ENCODE measurements at places on chromosomes 2 and 18.

DNA sequence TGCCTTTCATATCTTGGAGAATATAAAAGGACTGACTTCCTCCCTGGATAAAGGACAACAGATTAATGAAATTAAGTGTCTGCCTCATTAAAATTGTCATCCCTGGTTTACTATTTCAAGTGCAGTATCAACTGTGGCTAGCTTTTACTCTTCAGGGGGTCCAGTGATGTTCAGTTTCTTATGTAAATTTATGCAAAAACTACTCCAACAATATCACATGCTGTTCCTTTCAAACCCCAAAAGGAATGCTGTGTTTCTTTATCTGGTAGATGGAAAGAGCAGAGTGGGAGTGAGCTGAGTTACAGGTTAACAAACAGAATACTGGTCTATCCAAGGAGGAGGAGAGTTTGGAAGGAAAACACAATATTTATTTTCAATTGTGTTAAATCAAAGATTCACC, 283.7 kb upstream of the VWC2L start:
- DNase-seq: no peak

DNA sequence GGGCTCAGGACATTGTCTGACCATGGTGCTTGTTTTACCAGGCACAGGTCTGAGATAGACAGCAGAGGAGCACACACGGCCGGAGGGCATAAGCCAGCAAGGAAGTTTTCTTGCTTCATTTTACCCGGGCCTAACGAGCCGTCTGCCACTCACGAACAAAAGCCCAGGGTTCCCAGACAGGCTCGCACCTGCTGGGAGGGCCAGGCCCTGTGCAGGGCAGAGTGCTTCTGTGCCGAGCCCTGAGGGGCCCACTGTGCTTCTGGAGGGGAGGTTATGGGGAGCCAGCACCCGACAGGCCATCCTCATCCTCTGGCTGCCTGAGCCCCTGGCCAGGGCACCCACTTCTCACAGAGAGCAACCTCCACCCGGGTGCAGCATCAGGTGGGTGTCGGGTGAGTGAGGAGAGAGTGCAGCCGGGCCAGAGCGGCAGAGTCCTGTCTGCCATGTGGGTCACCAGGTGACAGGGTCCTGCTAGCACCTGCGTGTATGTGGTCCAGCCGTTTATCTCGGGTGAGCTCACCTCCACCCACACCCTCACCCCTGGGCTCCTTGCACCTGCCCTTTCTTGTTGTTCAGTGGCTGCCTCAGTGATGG, 297.9 kb downstream of the NDUFA10 start:
- DNase-seq: no peak

DNA sequence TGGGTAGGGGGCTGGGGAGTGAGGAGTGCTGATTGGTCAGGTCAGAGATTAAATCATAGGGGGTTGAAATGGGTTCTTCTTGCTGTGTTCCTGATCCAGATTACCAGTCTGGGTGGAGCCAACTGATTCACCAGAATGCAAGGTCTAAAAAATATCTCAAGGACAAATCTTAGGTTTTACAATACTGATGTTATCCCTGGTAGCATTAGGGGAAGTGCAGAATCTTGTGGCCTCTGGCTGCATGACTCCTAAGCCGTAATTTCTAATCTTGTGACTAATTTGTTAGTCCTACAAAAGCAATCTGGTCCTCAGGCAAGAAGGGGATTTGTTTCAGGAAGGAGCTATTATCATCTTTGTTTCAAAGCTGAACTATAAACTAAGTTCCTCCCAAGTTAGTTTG, 289.2 kb upstream of the KYNU start:
- DNase-seq: no peak

GRCh38 chr2:106094131-106094841, 99.8 kb downstream of the UXS1 start:
- DNase-seq: no peak

- DNase-seq: no peak
These were observed 165.2 kb upstream of the APCDD1 start for GRCh38 chr18:10289251-10289650.

GRCh38 chr2:45731141-45731540, 79.7 kb downstream of the PRKCE start:
- DNase-seq: no peak

GRCh38 chr2:134375935-134376334, 122.1 kb downstream of the MGAT5 start:
- peak; percentile 57 for DNase-seq

DNA sequence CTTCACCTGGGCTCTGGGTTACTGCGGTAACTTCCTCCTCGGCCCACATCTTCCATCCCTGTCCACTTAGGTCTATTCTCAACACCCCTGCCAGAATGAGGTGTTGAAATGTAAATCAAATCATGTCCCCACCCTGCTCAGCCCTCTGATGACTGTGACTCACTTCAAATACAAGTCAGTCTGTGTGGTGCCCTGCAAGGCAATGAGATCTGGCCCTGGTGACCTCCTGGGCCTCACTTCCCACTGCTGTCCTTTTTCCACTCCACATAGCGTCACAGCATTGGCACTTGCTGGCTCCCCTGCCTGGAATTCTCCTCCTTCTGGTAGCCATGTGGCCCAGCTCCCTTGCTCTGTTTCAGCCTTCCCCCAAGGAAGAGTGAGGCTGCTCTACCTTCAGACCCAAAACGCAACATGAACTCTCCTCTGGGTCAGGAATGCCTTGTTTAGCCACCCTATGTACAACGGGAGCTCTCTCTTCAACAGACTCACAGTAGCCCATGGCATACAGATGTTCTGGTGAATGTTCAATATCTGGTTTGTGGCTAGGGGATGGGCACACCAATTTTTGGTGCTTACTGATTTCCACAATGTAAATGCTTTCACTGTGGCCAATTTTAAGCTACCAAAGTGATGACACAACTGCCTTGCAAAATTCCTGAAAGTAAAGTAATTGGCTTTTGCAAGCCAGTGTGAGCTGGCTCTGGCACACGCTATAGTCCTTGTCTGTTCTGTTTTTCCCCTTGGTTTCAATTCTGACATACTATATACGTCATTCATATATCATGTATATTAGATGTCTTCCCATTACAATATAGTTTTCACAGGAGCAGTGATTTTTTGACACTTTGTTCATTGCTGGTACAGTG, 550.3 kb upstream of the HS6ST1 start:
- DNase-seq: no peak

DNA sequence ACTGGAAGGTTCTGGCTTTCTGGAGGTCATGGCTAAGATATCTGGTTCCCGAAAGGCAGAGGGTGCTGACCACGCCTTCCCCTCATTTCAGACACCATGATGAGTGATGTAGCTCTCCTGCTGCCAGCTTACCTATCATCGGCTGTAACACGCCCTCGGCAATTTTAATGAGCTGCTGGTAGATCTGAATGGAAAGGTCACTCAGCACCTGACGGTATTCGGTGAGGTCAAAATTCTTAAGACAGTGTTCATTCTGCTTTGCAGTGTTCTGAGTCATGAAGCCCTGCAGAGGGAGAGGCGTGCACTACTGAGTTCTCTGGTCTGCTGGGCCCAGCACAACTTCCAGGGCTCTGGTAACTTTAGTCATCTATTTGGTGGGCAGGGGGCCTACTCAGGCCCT, 25.7 kb upstream of the ACAA2 start:
- DNase-seq: no peak

DNA sequence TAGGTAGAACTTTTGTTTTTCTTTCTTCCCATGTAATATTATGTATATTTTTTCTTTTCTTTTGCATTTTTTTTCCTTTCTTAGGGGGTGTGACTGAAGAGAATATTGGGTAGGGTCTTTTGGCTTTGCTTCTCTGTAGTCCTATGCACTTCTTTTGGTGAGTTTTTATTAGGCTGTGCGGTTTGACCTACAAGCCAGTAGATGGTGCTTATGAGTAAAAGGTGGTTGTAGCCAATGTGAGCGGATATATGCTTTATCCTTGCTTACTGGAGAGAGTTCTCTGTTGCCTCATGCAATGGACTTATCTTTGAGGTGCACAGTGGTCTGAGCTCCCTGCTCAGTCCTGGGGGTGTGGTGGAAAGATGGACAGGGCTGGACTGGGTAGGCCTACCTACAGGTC, 52.7 kb downstream of the DSEL start:
- no peak for DNase-seq

- no peak for DNase-seq
These were observed 111.1 kb downstream of the PDCL3 start for GRCh38 chr2:100673691-100674485.

DNA sequence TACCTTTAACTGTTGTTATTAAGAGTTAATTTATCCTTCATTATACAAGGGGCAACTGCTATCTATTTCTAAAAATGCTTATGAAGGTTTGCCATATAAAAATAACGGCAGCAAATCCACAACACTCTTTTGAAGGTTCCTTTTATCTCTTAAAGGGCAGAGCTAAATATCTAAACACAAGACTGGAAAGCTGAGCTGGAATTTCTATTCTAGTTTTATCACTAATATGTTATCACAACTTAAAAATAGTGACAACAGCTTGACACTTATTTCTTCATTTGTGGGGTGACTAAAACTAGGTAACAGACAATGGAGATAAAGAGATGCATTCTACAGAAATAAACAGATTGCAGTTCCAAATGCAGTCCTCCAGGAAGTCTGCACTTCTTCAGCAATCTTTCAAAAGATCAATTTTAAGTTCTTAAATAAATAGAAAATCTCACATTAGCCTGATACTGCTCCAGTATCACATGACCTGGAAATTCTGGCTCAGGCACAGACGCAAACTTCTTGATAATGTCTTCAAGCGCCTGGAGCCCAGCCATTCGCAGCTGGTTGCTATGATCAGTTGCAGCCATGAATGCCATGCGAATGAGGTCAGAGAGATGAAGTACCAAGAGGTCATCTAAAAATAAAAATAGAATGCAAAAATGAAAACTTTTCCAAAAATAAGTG, 54.0 kb upstream of the STRN start:
- DNase-seq: peak; percentile 74

GRCh38 chr2:219506802-219507526, 7.3 kb upstream of the ASIC4 start:
- no peak for DNase-seq

DNA sequence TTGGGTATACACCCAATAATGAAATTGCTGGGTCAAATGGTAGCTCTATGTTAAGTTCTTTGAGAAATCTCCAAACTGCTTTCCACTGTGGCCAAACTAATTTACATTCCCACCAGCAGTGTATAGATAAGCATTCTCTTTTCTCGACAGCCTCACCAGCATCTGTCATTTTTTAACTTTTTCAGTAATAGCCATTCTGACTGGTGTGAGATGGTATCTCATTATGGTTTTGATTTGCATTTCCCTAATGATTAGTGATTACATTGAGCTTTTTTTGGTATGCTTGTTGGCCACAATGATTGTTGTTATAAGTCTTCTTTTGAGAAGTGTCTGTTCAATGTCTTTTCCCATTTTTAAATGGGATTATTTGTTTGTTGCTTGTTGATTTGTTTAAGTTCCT, 50.4 kb upstream of the EPAS1 start:
- DNase-seq: no peak

GRCh38 chr2:232434091-232434490, 21.9 kb upstream of the ALPI start:
- no peak for DNase-seq

DNA sequence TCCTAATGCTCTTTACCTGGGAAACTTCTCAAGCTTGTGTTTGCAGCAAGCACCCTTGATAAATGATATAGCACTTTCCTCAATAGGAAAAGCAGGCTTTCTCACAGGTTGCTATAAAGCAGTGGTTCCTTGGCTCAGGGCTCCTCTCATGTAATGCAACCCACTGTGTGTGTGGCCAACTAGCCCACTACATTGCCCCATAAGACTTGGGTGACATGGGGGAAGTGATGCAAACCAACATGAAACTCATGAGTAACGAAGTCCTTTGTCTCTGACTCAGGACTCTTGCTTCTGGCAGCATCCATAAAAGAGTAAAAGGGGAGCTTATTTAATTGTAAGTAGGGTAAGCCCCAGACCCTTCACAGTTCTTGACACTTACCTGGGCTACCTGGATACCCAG, 106.9 kb downstream of the COL4A4 start:
- DNase-seq: no peak

GRCh38 chr2:60371681-60372080, 181.8 kb downstream of the BCL11A start:
- no peak for DNase-seq

DNA sequence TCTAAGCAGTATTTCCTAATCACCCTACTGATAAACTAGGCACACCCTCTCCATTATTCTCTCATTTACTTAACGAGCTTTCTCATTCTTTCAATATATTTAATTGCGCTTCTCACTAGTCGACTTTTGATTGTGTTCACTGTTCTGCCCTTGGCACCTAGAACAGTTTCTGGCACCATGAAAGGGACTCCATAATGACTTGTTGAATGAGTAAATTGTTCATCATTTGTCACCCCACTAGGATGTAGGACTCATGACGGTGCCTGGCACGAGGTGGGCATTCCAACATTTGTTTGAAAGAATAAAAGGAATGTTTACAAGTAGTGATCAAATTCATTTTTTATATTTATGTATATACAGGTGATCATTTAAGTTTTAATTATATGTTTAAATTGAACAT, 123.7 kb downstream of the DIS3L2 start:
- no peak for DNase-seq

- no peak for DNase-seq
These were observed 18.1 kb downstream of the PPP4R1 start for GRCh38 chr18:9596226-9596625.

DNA sequence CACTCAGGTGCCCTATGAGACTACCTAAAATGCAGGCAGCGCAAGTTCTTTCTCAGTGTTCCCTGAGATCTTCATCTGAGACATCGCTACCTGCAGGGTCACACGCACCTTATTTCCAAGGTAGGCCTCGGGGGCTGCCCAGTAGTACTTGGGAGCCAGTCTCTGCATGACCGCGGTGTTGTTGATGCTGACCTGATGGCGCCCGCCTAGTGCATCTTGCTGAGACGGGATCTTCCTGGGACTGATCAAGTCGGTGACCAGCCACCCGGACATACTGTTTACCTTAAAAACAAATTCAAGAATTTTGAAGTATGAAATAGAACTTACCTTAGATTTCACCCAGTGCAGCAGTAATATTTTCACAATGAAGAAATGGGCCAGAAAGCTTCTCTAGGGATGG, 80.1 kb downstream of the LAMA1 start:
- no peak for DNase-seq

GRCh38 chr2:23767876-23768621, 158.9 kb downstream of the ATAD2B start:
- no peak for DNase-seq

DNA sequence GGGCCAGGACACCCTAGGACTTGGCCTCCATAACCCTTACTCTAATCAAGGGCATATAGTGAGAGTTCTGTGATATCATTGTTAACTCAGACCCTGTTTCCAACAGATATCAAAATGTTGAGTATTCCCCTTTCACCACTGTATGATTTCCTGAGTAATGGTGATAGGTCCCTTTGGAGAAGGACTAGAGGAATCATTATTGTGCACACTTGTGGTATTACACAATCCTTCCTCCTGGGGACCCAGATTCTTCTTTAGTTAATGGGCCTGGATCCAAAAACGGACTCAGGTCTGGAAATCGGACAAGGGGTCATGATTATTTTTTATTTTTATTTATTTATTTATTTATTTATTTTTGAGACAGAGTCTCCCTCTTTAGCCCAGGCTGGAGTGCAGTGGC, 23.5 kb downstream of the PRKRA start:
- no peak for DNase-seq

- DNase-seq: peak; percentile 12
These were observed 1.3 kb upstream of the SMAD2 start for GRCh38 chr18:47931718-47932103.

GRCh38 chr2:230891064-230891463, 26.3 kb downstream of the ITM2C start:
- no peak for DNase-seq
